ENCODE measurements at places on chromosomes 7 and 10.

DNA sequence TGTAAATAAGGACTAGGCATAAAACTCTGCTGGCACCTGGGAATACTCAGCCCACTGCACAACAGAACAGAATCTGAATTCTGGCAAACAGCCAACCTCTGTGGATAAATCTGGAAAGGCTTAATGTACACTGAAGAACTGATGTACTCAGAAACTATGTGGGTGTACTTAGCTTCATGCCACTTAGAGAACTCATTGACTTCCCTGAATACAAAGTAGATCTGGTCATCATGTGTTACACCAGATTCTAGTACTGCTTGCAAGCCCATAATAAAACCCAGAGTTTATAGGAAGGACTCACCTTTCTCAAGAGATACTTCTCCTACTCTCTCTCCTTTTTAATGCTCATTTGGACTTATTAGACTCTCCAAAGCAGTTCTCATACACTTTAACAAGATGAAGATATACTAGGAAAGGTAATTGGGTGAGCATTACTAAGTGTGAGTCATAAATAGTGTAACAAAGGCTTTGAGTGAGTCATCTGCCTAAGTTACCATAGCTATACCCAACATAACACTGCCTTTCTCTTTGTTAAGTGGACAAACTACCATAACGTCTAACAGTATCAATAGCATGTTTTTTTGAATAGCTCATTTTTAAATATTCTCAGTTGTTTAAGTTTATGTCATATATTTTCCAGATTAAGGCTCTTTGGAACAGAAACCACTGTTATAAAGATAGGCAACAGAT, 309.1 kb downstream of the MDFIC start:
- no peak for DNase-seq

DNA sequence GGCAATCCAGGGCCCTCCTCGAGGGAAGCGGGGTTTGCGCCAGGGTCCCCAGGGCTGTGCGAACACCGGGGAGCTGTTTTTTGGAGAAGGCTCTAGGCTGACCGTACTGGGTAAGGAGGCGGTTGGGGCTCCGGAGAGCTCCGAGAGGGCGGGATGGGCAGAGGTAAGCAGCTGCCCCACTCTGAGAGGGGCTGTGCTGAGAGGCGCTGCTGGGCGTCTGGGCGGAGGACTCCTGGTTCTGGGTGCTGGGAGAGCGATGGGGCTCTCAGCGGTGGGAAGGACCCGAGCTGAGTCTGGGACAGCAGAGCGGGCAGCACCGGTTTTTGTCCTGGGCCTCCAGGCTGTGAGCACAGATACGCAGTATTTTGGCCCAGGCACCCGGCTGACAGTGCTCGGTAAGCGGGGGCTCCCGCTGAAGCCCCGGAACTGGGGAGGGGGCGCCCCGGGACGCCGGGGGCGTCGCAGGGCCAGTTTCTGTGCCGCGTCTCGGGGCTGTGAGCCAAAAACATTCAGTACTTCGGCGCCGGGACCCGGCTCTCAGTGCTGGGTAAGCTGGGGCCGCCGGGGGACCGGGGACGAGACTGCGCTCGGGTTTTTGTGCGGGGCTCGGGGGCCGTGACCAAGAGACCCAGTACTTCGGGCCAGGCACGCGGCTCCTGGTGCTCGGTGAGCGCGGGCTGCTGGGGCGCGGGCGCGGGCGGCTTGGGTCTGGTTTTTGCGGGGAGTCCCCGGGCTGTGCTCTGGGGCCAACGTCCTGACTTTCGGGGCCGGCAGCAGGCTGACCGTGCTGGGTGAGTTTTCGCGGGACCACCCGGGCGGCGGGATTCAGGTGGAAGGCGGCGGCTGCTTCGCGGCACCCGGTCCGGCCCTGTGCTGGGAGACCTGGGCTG, 26.0 kb downstream of the PRSS2 start:
- no peak for DNase-seq

DNA sequence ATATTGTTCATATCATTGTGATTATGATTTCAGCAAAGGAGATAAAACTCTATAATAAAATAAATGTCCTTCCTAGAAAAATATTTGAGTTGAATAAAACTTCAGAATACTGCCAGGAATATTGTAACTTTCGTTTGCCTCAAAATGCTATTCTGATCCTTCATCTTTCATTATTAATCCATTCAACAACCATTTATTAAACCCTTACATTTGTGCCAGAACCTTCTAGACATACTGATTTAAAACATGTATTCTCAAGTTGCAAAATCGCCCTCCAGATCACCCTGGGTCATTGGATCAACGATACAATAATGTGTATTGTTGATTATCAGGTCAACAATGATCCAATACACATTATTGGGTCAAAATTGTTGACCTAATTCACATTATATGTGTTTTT, 759.8 kb downstream of the CNTNAP2 start:
- no peak for DNase-seq

DNA sequence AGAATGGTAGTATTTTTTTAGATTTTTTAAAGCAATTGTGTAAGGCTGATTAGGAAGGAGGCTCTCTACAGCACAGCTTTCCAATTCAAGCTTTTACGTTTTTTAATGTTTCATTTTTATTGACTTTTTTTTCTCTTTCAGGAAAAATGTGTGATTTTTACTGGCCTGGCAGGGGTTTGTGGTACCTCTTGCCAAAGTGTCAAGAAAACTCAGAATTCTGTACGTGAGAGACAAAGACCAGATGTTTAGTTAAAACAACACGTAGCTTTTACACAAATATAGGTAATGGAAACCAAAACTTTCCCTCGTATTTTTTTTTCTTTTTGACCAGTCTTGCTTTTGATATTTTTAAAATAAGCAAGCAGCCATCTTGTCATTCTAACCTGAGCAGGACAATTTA, 6.0 kb upstream of the NPVF start:
- DNase-seq = no peak

DNA sequence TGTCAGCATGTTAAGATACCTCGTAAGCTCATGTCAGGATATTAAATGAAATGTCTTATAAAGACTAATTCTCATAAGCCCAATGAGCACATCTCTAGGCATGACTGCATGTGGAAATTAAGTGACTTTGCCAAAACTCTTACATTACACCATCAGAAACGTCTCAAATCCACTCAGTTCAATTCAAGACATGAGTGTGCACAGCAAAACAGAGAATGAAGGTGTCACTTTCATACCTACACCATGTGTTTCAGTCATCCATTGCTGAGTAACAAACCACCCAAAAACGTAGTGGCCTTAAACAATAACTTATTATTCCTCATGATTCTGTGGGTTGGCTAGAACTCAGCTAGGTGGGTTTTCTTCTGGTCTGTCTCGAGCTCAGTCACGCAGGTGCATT, 99.8 kb downstream of the ATE1 start:
- DNase-seq = no peak

All from activated CD4-positive, alpha-beta memory T cell treated with anti-CD3 and anti-CD28 coated beads for 36 hours (primary cell).